Activated CD8-positive, alpha-beta T cell treated with anti-CD3 and anti-CD28 coated beads for 36 hours (primary cell): ENCODE measurements at places on chromosomes 6 and 20.
A peak's percentile ranks its signal among the peaks of the same experiment; 100 is the strongest.

- DNase-seq = peak; percentile 53
These were observed 625.4 kb downstream of the QKI start for GRCh38 chr6:164039954-164040375.

GRCh38 chr6:144462058-144462457 is 176.9 kb downstream of the UTRN start:
- DNase-seq = no peak

DNA sequence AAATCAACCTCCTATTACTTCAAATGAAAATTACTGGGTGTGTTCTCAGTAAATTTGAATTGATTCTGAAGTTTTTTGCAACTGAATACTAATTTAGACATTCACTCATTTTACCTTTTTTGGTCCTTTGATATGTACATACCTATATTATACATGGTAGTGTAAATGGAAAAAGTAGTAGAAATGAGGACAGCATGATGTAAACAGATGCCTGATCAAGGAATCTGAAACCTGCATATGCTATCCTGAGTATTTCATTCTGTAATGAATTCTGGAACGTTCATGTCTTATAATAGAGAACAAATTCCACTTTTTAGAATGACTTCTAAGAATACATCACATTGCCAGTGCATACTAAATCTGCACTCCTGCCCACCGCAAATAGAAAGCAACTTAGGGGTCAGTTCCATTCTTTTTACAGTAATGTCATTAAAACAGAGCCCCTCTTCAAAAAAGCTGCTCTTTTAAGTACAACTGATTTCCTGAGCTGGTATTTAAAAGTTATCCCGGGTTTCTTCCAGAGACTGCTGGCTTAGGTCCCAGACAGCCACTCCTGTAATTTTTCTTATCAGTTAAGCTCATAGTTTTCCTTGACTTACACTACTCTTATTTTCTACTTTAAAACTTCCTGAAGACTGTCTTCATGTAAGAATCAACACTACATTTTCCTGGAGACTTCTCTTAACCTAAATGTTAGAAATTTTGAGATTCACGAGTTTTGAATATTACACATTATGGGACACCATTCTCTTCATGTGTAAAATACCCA is 48.4 kb downstream of the MAP3K7 start:
- no peak for DNase-seq

DNA sequence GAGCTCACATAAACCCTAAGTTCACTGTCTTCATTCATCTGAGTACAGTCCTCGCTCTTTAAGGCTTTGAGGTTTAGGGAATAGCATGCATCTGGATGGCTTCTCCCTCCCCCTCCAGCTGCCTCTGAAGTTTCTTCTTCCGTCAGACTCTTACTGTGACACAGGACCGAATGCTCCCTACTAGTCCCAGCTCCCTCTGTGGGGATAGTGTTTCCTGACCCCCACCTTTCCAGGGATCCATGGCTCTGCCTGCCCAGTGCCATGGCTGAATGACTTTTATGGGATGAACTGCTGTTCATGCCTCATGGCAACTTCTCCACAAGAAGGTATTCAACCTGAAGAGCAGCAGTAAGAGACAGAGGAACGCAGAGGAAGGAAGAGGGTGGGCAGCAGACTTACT is 79.8 kb upstream of the EMILIN3 start:
- DNase-seq = no peak

DNA sequence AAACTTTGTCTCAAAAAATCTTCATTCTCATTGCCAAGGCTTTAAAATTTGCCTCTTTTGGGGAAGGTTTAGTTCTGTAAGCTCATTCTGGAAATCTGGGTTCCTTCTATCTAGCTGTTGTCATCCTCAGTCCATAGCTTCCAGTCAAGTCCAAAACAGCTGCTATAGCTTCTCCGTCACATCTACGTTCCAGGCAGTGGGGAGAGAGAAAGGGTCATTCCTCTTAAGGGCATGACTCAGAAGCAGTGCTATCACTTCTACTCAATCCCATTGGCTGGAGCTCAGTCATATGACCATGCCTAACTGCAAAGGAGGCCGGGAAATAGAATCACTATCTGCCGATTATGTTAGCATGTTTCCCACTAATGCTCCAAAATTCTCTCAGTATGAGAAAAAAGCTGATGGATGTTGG is 141.4 kb upstream of the PTPN1 start:
- DNase-seq = no peak

DNA sequence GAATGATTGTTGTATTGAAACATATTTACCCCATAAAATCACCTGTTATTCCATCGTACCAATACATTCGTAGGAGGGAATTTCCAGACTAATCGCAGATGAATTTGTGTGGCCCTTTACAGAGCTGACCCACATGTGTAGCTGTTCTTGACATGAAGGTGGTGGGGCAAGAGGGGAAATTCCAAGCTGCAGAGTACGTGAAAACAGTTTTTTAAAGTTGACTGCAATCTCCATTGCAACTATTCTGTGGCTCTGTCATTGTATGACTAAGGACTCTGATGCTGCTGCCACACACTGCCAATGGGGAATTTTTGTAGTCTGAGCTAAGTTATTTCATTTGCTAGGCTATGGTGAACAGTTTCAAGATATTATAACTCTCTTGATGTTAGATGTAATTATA is 46.4 kb upstream of the ADTRP start:
- peak; percentile 35 for DNase-seq

DNA sequence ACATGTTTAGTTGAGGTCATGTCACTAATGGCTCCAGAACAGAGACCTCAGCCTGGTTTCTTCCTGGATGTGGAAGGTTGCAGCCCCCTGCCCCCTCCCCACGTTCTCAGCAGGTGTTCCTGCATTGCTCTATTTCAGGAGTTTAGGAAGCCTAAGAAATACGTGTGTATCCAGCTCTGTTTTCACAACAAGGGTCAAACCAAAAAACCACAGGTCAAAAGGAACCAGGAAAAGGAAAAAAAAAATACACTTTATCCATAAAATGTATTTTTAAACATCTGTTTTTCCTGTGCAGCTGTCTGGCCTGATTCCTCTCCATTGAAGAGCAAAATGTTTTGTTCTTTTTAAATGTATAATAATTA is 107.9 kb upstream of the PLEKHG1 start:
- DNase-seq = no peak
